ENCODE measurements at places on chromosomes 13 and 19. TPM values are rescaled to one million over a fixed set of nuclear protein-coding genes. Genes with fewer than 3 reads are reported as not detected.

Gene SIAH3
- total RNA-seq: 0.15 TPM

Gene CGB5
- total RNA-seq: not detected

Gene FXYD1
- 10.3 TPM for total RNA-seq

Gene SERTM1
- total RNA-seq: 1.4 TPM

Gene VSIG10L
- total RNA-seq: 10.3 TPM

Gene TMC4
- 5.5 TPM for total RNA-seq

Gene EPN1
- 200 TPM for total RNA-seq

Gene PLVAP
- total RNA-seq: 0.27 TPM

Gene FCAR
- not detected for total RNA-seq

Gene LIG4
- 4.6 TPM for total RNA-seq

Gene CATSPERD
- not detected for total RNA-seq

Gene ZNF492
- not detected for total RNA-seq

Gene KLF16
- 45.9 TPM for total RNA-seq

Gene FBXO27
- total RNA-seq: 25.5 TPM

Gene LSR
- 159 TPM for total RNA-seq

DNA sequence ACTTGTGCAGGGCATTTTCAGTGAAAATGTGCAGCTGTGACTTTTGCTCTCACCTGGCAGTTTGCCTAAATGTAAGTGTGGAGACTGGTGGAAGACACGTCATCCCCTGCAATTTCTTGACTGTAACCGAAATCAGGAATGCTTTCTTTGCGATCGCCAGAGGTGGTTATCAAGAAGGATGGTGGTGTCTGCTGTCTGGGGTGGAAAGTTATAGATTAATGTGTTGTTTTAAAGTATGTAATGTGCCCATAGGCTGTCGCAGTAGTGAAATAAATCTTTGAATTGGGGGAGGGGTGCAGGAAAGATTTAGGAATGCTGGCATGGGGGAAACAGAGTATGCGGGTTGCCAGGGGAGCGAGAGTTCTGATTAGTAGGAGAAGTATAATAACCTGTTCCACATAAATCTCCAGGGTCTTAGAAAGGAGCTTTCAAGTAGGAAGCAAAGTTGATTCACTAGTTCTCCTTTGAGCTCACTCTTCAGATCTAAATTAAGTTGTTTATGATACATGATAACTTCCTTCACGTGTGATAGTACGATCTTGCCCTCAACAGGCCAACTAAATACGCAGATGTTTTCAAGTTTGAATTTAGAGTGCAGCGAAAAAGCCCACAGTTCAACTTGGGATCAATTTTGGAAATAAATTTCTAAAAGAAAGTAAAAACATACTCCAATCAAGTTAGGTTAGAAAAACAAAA, 1520.0 kb upstream of the SLC10A2 start:
- DNase-seq: no peak

- peak; percentile 72 for DNase-seq
Observed at GRCh38 chr13:106567474-106568298, at the start of gene ARGLU1. ARGLU1 (minus strand) TSS chr13:106568137; CDS start chr13:106567919, 218 bp downstream.

DNA sequence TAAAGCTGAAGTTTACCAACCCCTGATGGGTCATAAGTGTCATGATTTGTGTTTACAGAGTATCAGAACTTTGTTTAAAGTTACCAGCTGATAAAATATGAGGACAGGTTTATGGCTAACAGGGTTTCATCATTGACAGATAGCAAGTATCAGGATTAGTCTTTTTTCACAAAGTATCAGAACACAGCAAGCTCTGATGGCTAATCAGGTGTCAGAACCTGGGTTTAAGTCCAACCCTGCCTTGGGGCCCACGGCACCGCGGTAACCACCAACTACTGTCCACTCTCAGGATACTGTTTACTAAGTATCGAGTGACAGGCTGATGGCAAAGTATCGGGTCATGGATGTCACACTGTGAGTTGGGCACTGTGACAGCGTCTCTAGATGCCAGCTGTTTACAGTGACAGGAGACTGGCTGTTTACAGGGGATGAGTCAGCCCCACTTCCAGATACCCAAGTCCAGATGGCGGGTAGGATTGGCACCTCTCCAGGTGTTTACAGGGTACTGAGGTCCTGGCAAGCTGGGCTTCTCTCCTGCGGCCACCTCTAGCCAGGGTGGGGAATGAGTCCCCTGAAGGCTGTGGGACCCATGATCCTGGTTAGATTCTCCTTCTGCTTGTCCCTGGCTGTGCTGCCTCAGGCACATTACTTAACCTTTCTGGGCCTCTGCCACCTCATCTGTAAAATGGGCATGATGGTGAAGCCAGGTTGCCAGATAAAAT, 21.8 kb downstream of the ARRDC2 start:
- no peak for DNase-seq

- no peak for DNase-seq
Observed at GRCh38 chr19:34979819-34980640, 16.0 kb upstream of the ZNF792 start.

- DNase-seq: no peak
Observed at GRCh38 chr19:13042443-13043130, 47.3 kb downstream of the NFIX start.

- peak; percentile 91 for DNase-seq
Observed at GRCh38 chr19:2578901-2579677, 103.2 kb downstream of the GADD45B start.

DNA sequence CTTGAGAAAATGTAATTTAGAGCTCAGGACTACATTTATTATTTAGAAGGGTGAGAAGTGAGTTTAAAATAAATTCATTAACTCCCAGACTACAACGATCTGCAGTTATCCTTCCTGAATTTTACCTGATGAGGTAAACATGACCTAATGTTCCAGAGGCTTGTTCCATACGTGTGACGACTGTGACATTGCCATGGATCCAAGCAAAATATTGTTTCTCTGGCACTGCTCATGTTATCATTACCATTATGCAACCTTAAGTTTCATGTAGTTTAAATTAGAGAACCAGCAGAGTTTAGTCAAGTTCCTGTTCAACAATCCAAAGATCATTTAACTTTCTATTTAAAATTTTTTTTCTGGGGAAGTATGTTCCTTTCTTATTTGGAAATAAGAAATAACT, 279.6 kb downstream of the KLF5 start:
- no peak for DNase-seq

- no peak for DNase-seq
Observed at GRCh38 chr13:79477968-79478367, 3.0 kb upstream of the NDFIP2 start.

- no peak for DNase-seq
Observed at GRCh38 chr13:75643693-75644092, 7.6 kb downstream of the LMO7 start.

DNA sequence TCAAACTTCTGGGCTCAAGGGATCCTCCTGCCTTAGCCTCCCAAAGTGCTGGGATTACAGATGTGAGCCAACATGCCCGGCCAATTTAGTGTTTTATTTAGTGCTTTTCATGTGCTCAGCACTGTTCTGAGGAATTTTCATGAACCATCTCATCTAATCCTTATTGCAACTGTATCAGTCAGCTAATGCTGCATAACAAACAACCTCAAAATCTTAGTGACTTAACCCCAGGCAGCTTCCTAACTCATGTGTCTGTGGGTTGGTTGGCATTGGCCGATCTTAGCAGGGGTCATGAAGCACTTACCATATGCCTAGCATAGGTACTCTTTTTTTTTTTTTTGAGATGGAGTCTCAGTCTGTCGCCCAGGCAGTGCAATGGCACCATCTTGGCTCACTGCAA, 6.2 kb upstream of the SDHAF1 start:
- DNase-seq: no peak

DNA sequence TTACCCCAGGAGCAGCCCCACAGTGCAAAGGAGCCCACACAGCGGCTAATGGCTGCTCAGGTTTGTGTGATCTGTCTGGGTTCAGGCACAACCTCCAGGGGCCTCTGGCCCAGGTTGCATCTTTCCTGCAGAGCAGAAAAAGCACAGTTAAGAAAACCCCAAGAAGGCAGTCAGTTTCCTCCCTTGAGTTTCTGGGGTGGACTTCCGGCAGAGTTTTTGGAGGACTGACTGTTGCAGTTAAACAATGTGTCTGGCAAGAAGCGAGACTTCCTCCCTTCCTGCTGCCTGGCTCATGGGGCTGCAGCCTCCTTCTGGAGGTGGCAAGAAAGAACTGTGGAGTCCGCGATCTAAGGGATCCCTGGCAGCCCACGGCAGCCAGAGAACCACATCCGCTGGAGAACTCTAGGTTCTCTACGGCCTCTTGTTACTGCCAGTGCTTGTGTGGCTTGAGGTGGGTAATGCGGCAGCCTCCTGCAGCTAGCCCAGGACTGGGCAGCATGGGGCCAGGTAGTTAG, 114.4 kb downstream of the ZDHHC20 start:
- no peak for DNase-seq

DNA sequence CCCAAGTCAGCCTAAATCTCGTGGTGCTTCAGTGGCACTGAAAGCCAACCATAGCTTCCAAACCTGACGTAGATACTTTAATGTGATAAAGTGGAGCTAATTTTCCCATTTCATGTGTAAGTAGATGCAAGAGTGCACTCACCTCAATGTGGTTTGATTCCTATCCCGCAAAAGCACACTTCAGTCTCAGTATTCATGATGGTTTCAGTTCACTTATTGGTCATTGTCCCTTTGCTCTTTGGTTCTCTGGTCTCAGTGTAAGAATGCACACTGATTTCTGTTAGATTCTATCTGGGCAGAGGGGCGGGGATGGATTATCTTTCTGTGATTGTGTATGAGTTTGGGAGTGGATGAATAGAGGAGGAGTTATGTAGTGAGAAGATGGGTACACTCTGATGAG, 340.6 kb downstream of the KCNRG start:
- DNase-seq: no peak

DNA sequence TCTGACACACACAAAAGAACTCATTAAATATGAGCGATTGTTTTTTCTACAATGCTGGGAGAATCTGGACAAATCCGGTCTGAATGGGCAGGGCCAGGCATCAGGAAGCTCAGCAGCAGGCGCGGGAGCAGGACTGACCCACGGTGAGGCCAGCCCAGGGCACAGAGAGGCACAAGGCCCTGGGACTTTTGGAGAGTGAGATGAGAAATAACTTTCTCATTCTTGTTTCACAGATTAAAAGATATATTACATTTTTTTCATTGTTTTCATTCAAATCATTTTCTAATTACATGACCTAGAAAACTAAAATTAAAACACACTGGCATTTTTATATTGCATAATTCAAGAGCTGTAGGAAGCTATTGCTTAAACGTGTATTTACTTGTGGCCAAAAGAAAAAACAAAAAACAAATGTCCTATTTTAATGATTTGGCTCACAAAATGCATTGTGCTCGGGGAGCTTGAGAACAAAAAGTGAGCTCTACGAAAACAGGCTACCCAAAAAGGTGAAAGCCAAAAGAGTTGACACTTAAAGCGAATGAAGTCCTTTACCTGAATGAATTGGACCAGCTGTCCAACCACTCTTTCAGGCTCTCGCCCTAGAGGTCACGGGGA, 133.1 kb downstream of the TNFRSF19 start:
- no peak for DNase-seq

GRCh38 chr19:19134687-19135158, 3.6 kb downstream of the TMEM161A start:
- DNase-seq: peak; percentile 89

- DNase-seq: no peak
Observed at GRCh38 chr19:34350161-34350561, 14.8 kb upstream of the GPI start.

DNA sequence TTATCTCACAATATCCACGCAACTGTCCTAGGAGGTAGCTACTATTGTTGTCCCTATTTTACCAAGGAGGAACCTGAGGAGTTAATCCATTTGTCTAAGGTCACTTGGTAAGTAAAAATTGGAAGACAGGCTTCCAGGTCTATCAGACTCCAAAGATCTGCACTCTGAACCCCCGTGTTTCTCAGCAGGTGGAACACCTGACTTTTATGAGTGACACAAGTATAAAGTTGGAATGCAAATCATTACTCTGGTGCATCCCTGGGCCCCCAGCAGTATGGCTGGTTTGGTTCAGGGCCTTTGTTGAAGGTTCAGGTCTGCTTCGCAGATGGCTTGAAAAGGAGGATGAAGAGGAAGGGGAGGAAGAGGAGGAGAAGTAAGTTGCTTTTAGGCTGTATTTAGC, 46.0 kb downstream of the RGCC start:
- no peak for DNase-seq

DNA sequence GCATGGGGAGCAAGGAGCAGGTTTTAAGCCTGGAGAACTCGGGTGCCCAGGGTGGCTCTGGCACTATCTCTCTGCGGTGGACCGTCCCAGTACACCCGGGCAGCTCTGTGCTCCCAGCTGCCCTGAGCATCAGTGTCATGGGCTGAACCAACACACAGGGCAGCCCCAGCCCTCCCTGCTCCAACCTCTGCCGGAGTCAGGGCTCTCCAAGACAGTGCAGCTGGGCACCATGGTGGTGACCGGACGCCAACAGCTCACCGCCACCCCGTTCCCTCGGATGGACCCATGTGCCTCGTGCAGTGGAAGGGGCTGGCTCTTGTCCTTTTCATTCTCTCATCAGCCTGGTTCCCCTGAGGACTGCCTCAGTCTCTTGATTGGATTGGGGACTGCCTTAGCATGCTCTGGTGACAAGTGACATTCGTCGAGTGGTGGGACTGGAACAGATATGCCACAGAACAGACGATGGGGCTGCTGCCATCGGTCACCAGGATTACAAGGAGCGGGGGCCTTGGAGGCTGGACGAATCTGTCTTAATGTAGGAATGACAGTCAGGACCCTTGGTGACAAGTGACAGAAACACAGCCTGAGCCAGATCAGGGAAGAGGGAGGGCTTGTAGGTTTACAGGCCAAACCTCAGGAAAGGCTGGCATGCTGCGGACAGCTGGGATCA, 25.7 kb upstream of the VSTM2B start:
- no peak for DNase-seq

DNA sequence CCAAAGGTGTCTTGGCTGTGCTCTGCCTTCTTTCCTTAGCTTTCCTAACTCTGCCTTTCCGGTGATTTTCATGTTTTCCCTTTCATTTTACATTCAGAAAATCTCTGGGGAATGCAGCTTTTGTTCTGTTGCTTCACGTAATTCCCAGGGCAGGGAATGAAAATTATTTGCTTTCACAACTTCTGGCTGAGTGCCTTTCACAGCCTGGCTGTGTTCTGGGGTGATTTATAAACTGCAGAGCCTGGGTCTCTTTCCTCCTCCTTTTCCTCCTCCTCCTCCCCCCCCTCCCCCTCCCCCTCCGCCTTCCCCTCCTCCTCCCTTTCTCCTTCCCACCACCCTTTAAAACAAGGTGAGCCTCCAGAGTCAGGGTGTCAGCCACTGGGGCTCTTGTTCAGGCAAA, 84.3 kb downstream of the RNASEH2B start:
- DNase-seq: no peak

- DNase-seq: no peak
Observed at GRCh38 chr19:56114778-56115110, 6.4 kb downstream of the ZNF787 start.

GRCh38 chr19:10878253-10878652, 6.9 kb downstream of the CARM1 start:
- no peak for DNase-seq

DNA sequence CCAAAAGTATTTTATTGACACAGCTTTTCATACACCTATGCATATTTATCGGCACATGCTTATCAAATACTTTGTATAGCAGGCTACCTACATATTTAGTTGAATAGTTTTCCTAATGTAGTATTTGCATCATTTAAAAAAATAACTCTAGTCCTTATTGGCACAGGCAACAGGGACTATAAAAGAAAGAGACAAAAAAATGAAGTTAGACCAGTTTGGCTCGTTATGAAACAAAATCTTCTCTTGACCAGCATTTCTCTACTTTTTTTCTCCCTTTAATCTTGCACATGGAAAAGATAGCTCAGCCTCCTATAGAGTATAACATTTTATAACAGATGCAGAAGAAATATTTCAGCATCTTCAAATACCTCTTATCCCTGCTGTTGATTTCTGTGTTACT, 794.8 kb upstream of the MIR17HG start:
- no peak for DNase-seq

- DNase-seq: no peak
Observed at GRCh38 chr13:34939771-34940170, 2.3 kb upstream of the NBEA start.

- no peak for DNase-seq
Observed at GRCh38 chr13:56019606-56020005, 1121.1 kb upstream of the PRR20A start.

Data from H1 (cell line).